ENCODE measurements at places on chromosomes 3 and 15.

GRCh38 chr15:48413304-48413703 is 82.1 kb downstream of the DUT start:
- DNase-seq: no peak

DNA sequence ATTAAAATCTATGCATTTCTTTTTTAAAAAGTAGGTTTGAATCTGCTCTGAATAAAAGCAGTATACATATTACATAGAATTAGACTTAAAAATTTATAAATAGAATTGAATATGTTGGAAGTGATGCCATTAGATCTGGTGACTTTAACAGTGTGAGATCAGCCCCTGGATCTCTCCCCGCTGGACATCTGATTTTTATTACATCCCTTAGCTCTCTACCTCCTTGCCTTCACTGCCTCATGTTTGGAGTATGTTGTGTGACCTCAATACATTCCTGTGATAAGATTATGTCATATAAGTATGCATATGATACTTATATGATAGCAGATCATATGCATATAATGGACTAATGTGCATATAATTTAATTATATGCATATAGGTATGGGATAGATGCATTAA is 643.4 kb upstream of the NR2F2 start:
- no peak for DNase-seq

GRCh38 chr3:156542101-156543042 is 12.5 kb downstream of the SSR3 start:
- DNase-seq: no peak

DNA sequence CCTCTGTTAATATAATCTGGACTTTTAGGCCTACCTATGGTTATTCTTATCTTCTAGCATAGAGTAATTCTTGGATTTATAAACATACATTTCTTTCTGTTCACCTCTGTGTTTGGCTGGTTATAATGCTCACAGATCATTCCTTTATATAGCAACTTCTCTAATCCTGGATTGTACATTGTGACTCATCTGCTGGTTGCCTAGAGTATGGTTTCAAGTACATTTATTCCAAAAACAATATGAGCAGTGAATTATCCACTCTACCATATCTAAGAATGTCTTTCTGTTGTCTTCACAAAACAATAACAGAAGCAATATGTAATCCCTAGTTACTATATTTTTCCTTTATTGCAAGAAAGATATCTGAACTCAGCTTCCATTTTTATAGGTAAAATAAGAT is 35.3 kb downstream of the FSIP1 start:
- no peak for DNase-seq

DNA sequence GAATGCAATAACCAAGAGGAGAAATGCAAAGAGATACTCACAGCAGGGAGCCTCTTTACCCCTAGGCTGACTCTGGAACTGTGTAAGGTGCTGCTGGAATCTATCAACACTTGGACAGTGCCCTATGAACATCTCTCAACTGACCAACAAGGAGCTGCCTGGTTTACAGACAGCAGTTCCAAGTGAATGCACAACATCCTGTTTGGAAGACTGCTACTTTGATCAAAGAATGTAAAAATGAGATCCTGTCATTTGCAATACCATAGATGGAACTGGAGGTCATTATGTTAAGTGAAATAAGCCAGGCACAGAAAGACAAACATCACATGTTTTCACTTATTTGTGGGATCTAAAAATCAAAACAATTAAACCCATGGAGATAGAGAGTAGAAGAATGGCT is 136.3 kb downstream of the IMPG2 start:
- DNase-seq: no peak

GRCh38 chr3:61723038-61723437 is 161.7 kb downstream of the PTPRG start:
- no peak for DNase-seq

- DNase-seq: no peak
These were observed 77.3 kb downstream of the CPNE4 start for GRCh38 chr3:131957511-131957910.

DNA sequence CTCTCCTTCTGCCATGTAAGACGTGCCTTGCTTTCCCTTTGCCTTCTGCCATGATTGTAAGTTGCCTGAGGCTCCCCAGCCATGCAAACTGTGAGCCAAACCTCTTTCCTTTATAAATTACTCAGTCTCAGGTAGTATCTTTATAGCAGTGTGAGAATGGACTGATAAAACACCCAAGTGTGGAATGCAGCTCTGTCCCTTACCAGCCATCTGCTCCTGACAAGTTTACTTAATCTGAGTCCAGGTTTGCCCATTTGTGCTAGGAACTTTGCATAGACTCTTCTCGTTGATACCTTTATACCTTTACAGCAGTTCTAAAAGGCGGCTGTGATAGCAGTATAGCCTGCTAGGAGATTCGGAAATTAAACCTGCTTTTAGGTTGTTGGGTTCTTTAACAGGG is 48.1 kb downstream of the SLC25A26 start:
- DNase-seq: no peak

DNA sequence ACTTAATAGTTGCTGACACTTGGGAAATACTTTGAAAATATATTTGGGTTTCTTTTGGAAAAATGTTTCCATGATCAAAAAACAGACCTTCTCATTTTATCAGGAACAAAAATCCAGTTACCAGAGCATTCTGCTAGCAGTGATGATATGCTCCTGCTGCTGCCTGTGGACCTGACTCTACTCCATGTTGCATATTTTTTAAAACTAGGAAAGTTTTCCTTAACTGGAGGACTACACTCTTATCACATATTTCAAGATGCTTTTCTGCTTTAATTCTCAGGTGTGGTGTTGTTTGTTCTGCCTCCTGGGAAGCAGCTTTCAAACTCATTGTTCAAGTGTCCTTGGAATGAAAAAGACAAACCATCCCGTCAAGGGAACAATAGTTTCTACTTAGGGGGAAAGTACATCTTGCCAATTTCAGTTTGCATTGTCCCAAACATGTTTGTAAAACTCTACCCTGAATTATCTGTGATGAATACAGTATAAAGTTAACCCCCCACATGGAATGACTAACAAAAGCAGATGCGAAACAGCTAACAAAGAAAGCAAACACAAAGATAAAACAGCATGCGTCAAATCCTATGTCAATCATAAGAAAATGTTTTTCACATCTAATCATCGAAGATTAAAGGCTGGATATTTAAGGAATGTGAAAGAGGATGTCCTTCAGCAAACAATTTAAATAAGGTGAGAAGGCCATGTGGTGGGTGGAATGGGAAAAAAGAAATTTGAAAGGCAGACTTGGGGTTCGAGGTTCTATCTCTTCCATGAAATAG is 40.1 kb upstream of the PSMD6 start:
- DNase-seq: no peak

DNA sequence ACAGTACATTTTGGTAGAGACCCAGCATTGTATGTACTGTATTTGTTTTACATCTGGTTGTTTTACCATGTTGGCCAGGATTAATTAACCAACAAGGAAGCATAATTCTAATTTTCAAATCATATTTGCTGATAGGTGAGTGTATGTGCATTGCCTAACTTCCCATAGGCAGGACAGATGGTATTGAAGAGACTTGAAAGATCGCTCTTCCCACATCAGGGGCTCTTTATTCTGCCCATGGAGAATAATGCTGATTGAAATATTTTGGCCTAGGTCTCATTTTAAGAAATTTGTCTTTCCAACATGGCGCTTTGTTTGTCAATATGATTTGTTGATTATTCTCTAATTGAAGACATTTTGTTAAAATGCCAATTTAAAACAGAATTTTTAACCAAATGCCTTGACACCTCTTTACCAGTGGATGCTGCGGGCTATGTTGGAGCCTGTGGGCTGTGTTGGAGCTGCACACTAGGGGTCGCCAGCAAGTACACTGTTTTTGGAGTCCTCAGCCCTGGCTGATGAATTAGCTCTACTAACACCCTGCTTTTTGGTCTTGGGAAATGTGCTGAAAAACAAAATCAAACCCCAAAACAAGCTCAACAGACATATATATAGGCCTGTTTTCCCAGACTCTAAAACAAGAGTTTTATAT is 5.3 kb downstream of the P2RY12 start:
- DNase-seq: no peak

All from NCI-H1436 treated with DMSO at 0.1 percent for 48 hours (cell line).